CD14-positive monocyte (primary cell): ENCODE measurements at places on chromosomes 6 and 20.

DNA sequence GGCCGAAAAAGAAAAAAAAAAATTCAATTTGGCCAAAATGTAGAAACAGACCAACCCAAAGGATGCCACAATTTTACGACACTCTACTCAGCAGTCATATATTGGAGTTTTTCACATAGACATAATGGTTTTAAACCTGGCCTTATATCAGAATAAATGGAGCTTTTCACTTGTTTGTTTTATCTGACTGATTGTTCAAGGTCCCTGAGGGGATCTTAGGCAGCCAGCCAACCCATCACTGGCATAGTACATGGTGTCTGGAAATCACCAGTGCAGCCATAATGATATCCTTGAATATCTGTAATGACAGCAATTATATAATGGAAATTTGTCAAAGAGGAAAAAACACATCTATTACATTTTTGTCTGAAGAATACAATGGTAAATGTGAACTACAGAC lies 96.9 kb downstream of the PRSS35 start:
- DNase-seq, result no peak

DNA sequence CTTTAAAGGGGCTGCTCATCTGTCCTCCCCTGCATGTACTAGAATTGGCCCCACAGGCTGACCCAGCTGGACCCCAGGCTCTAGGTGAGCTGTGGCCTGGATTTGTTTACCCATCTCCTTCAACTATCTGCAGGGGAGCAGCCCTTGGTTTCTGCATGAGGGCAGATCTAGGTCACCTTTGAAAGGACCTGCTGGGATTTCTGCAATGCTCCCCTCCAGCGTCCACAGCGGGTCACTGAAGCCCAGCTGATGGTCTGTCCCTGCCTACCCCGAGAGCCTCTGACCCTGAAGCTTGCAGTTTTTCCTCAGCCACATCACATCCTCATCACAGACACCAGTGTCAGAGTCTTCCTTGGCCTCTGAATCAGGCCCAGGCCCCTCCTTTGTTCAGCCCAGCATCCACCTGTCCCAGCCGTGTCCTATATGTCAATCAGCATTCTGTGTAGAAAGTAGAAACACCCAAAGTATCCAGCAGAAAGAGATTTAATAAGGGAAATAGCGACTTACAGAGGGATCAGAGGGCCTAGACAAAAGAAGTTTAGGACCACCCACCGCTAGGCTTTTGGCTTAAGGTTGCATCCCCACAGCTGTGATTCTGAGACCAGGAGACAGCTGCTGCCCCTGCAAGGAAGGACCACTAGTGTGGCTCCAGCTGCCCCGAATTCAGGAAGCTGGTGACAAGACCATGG lies 243.1 kb downstream of the LRFN2 start:
- DNase-seq, result no peak

- DNase-seq, result no peak
These were observed 9.8 kb downstream of the BCAS4 start for GRCh38 chr20:50804437-50805348.

DNA sequence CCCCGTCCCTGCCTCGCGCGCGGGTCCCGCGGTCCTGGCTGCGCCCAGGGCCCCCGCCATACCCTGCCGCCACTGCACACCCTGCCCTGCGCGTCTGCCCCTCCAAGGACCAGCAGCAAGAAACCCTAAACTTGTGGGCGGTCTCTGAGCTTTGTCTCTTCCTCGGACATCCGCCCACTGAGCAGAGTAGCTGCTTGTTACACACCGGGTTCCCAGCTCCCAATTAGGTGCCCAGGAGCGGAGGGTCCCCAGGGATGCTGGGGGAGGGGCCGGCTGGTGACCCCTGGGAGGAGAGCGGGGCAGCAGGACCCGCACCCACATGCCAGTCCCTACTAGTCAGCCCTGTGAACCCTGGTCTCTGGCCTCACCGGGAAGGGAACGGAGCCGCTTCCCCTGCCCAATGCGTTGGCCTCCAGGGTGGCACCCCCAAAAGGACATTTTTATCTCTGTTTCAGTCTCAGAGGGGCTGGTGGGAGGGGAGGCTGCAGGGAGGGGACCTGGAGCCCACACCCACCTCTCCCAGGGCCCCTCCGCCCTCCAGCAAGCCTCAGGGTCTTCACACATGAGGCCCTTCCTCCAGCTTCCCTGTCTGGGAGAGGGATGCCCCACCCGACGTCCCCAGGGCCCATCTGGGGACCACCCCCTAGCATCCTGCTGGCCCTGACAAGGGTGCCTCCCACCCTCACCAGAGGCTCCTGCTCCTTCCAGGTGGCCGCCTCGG lies 10.5 kb downstream of the STMN3 start:
- DNase-seq, result no peak

DNA sequence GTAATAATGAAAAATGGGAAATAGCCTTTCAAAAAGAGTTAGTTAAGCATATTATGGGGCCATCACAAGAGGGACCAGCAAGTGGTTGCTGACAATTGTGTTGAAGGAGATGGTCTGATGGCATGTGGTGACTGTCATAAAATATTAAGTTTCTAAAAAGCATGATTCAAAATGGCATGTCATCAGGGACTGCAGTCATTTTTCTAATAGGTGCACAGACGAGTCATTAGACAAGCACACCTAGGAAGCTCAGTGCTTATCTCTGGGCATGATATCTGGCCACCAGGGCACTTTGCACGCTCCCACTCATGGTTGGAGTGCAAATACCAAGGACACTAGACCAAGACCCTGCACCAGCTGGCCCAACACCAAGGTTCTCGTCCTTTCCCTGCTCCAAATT lies 226.5 kb downstream of the ANKRD60 start:
- no peak for DNase-seq

DNA sequence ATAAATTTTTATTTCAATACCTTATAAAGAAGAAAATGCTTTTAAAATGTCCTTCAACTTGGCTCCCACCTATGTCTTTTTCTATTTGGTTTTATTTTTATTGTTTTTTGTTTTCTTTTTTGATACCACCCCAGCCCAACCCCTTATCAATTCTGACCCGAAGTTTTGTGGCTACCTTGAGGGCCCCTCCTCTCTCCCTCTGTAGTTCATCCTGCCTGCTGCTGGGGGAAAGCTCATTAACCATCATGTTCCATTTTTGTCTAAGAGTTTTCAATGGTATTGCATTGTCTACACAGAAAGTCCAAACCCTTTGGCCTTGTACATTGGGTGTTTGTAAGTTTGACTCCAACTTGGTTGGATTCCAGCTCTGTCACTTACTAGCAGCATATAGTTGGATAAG lies 5.3 kb upstream of the CSNK2A1 start:
- no peak for DNase-seq

DNA sequence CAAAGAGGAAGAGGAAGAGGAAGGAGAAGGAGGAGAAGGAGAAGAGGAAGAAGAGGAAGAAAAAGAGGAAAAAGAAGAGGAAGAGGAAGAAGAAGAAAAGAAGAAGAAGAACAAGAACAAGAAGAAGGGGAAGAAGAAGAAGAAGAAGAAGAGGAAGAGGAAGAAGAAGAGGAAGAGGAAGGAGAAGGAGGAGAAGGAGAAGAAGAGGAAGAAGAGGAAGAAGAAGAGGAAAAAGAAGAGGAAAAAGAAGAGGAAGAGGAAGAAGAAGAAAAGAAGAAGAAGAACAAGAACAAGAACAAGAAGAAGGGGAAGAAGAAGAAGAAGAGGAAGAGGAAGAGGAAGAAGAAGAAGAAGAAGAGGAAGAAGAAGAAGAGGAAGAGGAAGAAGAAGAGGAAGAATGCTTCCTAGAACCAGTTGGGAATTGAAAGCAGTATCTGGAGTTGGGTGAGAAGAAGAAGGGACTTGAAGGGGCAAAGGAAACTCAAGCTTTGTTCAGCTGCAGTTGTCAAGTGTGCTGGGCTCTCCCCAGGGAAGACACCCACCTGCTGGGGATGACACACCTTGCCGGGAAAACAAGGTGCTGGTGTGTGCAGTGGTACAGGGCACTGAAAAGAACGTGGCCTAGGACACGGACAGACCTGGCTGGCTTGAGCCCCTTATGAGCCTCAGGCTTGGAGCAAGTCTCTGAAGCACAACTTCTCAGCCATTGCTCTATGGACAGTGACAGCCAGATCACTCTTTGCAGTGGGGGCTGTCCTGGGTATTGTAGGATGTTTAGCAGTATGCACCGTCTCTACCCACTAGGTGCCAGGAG lies 30.1 kb upstream of the ARFGEF2 start:
- DNase-seq, result peak; percentile 16

DNA sequence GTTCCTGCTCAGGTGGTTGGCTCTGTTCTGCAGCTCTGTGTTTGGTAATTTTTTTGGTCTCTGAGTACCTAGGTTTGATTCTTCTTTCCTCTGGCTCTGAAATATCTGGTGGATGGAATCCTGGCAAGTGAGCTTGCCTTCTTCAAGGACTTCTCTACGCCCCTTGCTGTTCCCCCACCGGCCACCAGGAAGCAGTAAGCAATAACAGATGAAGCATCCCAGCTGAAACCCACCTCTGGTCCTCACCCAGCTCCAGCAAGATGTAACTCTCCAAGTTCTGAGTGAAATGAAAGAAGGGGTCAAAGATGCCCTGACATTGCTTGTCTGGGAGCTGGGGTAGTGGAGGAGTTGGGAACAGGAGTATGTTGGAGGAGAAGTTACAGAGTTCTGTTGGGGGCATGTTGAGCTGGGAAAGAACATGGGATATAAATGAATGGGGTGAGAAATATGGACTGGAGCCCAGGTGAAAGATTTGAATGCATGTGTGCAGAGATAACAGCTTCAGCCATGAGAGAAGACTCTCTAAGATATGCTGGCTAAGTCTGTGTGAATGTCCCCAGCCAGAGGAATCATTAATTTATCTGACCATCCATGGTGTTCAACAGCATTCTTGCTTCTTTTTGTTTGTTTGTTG lies 51.3 kb upstream of the GLP1R start:
- DNase-seq, result no peak

DNA sequence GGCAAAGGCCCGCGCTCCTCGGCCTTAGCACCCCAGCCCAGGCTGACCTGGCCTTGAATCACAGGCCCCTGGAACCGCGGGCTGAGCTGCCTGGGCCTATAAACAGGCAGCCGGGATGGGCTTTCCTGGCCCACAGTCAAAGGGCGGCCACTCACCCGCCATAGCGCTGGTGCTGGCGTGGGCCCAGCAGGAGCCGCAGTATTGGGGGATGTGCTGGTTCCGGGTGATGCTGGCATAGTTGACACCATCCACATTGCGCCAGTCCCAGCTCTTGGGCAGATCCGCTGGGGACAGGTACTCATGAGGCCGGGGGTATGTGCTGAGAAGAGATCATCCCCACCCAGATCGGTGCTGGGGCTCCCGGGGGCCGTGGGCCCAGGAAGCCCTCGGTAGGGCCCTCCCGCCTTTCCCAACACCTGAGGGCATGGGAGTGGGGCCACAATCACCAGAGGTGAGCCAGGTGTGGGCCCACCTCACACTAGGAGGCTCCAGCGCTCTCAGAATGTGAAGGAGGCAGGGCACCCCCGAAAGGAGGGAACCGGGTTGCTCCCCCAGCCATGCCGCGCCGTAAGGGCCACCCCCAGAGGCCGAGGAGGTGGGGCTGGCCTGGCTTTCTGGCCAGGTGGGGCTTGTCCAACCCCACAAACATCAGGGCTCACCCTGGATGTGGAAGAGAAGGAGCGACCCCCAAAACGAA lies 739 bp downstream of the CTSZ start:
- peak; percentile 31 for DNase-seq

- DNase-seq, result no peak
These were observed 607.8 kb upstream of the ARID1B start for GRCh38 chr6:156169371-156169770.

DNA sequence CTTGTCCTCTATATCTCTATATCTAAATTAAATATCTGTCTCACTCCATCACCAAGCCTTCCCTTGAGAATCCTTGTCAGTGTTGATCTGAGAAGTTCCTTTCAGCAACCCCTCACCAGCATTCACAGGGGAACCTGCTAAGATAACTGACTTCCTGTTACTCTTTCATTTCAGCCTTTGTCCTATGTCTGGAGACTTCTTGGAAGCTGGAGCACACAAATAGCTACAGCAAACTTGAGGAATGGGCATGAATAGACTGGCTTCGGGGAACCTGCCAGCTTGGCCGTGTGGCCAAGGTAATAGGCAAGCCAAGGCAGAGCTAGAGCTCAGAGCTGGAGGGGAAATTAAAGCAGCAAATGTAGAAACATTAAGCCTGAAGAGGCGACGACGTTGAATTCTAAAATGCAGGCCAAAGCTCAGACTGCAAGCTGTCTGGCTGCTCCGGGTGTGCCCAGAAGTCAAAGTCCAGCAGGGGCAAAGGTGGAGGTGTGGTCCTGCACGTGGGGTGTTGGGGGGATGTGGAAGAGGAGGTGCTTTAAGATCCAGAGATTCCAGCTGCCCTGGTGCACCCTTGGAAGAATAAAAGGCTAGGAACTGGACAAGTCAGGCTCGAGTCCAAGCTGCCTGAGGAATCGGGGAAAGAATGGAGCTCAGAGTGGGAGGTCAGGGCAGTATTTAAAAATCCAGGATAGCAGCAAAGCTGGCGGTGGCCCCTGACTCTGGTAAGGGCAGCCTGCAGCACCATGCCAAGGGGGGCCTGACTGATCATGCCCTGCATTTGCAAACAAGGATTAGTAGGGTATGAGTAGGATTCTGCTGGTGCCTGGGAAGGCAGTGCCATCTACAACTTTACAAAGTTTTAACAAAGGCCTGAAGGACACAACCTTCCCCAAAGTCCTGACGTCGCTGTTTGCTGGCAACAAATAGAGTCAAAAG lies 185.0 kb upstream of the SGK1 start:
- DNase-seq, result no peak

DNA sequence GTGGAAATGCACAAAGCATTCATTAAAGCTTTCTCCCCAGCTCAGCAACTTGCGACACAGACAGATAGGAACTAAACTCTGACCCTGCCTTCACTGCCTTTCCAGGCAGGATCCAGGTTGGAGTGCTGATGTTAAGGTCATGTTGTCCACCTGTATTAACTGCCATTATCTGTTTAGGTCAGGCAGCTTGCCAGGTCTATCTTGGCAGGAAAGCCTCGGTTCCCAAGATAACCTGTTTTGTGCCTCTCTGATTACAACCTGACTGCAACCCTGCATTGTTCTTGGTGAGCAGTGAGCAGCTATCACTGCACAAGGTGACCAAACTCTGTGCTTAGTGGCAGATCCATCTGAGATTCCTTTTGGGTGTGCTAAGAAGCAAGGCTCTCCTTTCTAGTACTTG lies 23.2 kb upstream of the ELOVL2 start:
- DNase-seq, result no peak

GRCh38 chr20:8542110-8542486 lies 410.0 kb downstream of the PLCB1 start:
- DNase-seq, result no peak

DNA sequence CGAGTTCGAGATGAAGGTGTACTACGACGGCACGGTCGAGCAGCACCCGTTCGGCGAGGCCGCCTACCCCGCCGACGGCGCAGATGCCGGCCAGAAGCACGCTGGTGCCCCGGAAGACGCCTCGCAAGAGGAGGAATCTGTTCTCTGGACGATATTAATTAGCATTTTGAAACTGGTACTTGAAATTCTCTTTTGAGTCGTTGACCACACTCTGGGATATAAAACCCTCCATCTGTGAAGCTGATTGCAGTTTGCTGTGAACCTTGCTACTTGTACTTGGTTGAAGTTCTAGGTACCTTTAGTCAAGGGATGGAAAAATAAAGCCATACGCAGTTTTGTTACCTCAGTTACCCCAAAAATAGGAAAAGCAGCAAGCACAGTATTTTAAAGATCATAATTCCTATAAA lies 917 bp downstream of the C6orf120 start:
- no peak for DNase-seq

GRCh38 chr6:81744131-81744530 lies 8.3 kb downstream of the TENT5A start:
- peak; percentile 31 for DNase-seq
